ENCODE measurements at places on chromosomes 2 and 18.
A peak's percentile ranks its signal among the peaks of the same experiment; 100 is the strongest.

- no peak for DNase-seq
Observed at GRCh38 chr2:170206805-170207407, 29.0 kb downstream of the MYO3B start.

DNA sequence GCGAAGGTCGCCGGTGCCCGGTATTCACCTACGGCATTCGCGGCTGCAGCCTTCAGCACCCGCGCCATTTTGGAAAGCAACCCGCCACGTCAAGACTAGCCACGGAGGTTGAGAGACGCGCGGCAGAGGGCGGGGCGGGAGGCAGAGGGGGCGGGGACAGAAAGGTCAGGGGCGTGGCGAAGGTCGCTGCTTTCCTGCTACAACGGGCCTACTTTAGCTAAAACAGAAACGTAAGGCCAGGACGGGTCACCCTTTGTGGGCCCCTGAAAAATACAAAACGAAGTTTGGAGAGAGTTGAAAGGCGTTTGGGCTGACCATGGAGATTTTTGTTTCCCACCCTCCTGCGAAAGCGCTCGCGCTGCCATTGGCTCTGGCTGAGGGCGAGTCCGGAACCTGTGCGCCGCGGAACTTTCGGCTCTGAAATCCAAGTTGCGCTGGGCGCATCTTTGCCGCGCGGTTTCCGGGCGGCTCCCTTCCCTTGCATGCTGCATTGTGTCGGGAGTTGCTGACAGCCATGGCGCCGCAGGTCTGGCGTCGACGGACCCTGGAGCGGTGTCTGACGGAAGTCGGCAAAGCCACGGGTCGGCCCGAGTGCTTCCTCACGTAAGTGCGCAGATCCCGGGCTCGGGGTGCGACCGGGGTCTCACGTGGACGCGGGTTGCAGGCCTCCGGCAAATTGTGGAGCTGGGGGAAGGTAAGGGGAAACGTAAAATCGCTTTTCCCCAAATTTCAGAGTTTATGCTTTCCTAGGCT, at the start of the genes MCEE and MPHOSPH10:
Gene MCEE (minus strand): TSS at position 78 of the 753 bp plus-strand sequence. CDS start 10 bp downstream, at position 68.
Gene MPHOSPH10 (plus strand): TSS at position 483 of the 753 bp plus-strand sequence. CDS start 32 bp downstream, at position 515.
- DNase-seq, result peak; percentile 74

DNA sequence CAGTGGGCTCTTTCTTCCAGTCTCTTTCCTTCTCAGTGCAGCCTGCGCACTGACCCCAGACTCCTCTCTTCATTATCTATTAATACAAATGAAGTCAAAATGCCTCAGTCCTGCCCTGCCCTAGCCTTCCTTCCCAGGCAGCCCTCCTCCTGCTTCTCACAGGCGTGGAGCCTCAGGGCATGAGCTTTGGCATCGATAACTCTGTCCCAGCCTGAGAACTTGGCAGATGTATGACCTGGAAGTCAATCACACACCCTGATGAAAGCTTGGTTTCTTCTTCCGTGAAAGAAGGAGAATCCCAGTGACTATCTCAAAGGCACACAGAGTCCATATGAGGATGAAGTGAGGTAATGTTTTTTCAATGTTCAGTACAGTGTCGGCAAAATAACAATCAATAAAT, 600.7 kb upstream of the ID2 start:
- no peak for DNase-seq

- no peak for DNase-seq
Observed at GRCh38 chr2:7835693-7836680, 845.9 kb upstream of the ID2 start.

- no peak for DNase-seq
Observed at GRCh38 chr2:144431998-144432397, 87.9 kb downstream of the ZEB2 start.

- DNase-seq, result no peak
Observed at GRCh38 chr18:65620076-65620696, 130.6 kb upstream of the CDH7 start.

GRCh38 chr18:22813648-22814328, 119.3 kb upstream of the RBBP8 start:
- DNase-seq, result no peak

- DNase-seq, result no peak
Observed at GRCh38 chr2:23273786-23274185, 111.2 kb upstream of the KLHL29 start.

DNA sequence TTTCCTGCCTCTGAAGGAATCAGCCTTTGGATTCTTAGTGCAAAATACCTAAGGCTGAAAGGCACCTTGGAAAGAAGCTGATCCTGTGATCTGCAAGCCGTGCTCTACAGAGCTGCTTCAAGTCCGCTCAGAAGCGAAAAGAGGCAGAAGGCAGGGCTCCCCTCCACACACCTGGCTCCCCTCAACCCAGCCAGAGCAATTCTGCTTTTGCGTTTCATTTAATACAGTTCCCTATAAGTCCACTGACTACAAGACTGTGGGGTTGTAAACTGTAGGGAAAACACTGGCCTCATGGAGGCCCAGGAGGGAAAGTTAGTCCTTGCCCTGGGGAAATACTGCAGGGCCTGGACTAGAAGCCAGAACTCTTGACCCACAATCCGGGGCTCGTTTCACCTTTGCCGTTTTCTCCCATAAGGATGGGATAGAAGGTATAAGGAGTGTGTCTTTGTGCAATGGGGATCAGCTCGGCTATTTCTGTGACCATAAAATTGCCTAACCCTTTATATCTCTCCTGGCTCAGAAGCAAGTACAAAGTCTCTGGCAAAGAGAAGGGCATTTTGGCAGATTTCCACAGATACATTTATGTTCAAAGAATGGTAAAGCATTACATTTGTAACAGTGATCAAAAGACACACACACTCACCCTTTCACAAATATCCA, 95.8 kb upstream of the TEX51 start:
- no peak for DNase-seq

- DNase-seq, result no peak
Observed at GRCh38 chr2:219507581-219508443, 6.5 kb upstream of the ASIC4 start.

DNA sequence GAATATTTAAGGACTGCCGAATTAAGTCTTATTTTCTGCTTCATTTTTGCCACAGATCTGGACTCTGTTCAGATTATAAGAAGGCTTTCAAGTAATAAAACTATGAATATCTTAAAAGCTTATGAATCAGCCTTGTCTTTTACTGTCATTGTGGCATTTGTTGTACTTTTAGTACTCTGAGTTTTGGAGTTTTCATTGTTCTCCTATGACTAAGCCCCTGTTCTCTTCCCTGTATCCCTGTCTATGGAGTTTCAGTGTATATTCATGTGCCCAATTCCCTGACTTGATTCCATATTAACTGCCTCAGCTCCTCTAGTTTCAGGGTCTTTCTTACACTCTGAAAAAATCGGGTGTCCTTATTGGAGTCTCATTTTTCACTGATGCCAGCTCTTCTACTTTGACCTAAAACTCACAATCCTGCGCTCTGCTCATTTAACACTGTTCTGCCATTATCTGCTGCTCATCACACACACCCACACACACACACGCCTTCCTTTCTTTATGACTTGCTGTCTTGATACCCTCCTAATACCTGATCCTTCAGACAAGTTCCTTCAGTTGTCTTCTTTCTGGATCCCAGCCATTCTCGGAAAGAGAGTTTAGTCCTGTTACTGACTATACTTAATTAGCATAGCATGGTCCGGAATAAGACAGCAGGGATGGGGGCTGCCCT, 511.8 kb downstream of the CPS1 start:
- no peak for DNase-seq

DNA sequence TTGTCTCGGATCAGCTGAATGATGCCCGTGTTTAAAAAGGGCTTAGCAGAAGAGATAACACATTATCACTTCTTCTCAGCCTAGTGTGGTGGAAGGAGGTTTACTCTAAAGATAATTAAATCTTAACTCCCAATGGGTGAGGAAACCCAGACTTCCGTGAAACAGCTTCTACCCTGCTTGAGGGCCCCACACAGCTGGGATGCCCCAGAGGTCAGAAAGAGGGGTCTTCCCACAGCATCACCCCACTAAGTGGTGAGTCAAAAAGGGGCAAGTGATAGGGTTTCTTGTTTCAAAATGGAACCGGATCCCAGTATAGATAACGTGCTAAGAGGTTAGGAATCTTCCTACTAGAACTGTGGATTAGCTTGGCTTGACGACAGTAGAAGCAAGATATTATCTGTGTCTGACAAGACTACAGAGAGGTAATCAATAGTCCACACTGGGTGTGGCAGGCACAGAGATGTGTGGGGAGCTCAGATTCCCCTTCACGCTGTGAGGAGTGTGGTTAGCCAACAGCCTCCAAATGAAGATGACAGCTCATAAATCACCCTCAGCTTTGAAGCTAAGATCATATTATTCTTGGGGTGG, 129.6 kb upstream of the COPS8 start:
- DNase-seq, result no peak

- DNase-seq, result no peak
Observed at GRCh38 chr18:48621815-48622555, 83.2 kb downstream of the CTIF start.

- DNase-seq, result no peak
Observed at GRCh38 chr18:68925268-68925667, 127.4 kb downstream of the CCDC102B start.

- DNase-seq, result no peak
Observed at GRCh38 chr2:231648579-231649174, 56.0 kb downstream of the TEX44 start.

DNA sequence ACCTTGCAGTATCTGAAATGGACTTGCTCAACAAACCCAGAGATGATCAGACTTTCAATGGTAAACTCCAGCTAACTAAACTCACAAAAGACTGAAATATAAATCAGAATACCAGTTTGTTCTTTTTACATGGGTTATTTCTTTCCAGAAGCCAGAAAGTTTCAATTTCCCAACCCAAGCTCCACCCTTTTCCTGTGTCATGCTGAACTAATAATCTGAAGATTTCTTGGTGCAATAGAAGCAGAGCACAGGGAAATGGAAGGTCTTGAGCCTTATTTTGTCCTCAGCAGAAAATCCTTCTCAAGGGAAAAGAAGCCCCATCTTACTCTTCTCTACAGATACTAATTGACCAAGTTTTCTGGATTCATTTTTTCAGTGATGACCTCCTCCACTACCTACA, 93.3 kb upstream of the PAPOLG start:
- no peak for DNase-seq

GRCh38 chr18:56517196-56517595, 121.2 kb downstream of the TXNL1 start:
- peak; percentile 59 for DNase-seq

GRCh38 chr2:104975851-104976250, 62.0 kb upstream of the MRPS9 start:
- no peak for DNase-seq

- no peak for DNase-seq
Observed at GRCh38 chr2:225694664-225695063, 295.2 kb downstream of the NYAP2 start.

- DNase-seq, result no peak
Observed at GRCh38 chr18:5874336-5874735, 21.0 kb downstream of the TMEM200C start.

GRCh38 chr2:26269571-26270158, 24.9 kb downstream of the HADHB start:
- no peak for DNase-seq

GRCh38 chr18:69897397-69898108, 50.1 kb downstream of the CD226 start:
- no peak for DNase-seq

GRCh38 chr2:219452361-219453317, 18.0 kb downstream of the SPEG start:
- DNase-seq, result peak; percentile 92

DNA sequence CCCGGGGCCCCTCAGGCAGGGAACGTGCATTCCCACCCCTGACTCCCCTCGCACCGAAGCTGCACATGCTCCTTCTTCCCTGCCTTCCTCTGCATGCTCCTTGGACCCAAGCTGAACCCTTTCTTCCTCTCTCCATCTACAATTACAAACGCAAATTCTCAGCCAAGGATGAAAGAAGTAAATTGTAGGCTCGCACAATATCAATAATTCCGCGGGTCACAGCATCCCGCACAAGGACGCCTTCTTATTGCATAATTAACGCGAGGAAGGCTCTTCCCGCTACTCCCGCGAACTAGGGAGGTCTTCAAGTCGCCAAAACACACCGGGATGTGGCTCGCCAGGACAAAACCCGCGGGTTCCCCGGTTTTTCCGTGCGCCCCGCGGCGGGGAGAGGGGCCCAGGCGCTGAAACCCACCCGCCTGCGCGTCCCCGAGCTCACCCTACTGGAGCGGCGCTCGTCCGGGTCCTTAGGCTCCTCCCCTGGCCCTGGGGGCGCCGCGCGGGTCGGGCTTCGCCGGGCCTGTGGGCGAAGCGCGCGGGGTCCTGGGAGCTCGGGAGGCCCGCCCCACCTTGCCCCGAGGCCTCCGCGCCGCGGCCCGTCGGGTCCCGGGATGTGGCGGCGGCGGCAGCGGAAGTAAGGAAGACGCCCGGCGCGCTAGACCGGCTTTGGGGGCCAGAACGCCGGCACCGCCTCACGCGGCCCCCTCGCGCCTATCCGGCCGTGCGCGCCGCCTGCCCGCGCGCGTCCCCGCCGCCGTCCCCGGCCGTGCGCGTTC, at the start of gene CHST10:
Gene CHST10 (minus strand): TSS at position 734 of the 776 bp plus-strand sequence. CDS start 10,993 bp downstream, outside the sequence.
- DNase-seq, result no peak

DNA sequence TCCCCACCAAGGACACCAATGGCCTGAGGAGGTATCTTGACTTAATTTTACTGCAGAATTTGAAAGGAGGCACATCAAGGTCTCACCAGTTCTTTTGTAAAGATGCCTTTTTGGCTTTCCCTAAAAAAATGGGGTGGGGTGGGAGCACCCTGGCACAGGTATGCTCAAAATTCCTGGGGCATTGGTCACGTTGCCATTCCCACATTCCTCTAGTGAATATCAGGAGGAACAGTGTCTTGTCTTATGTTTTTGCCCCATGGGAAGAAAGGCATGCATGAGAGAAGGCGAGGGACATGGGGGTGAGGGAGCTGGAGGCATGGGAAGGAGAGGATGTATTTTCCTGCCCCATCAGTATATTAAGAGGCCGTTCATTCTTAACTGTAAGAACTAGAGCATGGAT, 275.3 kb downstream of the CMPK2 start:
- no peak for DNase-seq

DNA sequence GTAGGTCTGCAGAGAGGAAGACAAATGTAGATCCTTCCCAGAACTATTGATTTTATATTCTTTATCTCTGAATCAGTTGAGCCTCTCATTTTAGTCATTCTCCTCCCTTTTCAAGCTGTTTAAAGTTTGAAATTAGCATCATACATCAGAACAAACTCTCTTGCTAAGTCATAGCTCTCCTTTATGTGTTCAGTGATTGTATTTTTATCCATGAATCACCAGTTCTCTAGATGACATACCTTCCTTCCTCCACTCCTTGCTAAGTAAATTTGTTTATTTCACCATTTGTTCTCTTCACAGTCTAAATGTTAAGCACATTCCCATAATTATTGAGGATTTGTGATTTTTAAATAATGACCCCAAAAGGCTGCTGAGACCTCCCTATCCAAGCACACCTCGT, 63.5 kb upstream of the RAPGEF4 start:
- no peak for DNase-seq

- DNase-seq, result no peak
Observed at GRCh38 chr2:118055512-118056164, 32.6 kb upstream of the INSIG2 start.

GRCh38 chr2:26298638-26299393, 47.1 kb upstream of the SELENOI start:
- DNase-seq, result no peak

- no peak for DNase-seq
Observed at GRCh38 chr2:8654483-8654882, 27.4 kb upstream of the ID2 start.

DNA sequence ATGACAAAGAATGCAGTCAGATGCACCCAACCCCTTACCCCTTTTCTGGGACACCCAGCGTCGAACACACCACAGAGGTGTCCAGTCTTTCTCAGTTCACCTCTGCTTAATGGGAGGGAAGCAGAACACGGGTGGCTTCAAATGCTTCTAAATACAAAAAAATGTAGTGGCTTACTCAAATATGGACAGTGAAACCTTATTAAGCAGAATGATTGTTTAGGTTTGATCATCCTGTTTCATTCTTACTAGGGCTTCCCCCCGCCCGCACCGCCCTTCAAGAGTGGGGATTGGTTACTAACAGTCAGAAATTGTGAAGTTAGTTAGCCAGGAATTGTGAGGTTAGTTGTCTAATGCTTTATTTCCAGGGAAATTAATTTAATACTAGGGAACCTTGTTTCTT, 21.6 kb downstream of the ATG16L1 start:
- DNase-seq, result no peak
